Trophoblast cell (in vitro differentiated cells and primary cell): ENCODE measurements at places on chromosomes 12 and 14.

- DNase-seq = peak; percentile 33
Observed at GRCh38 chr12:64680235-64680634, 69.9 kb downstream of the RASSF3 start.

DNA sequence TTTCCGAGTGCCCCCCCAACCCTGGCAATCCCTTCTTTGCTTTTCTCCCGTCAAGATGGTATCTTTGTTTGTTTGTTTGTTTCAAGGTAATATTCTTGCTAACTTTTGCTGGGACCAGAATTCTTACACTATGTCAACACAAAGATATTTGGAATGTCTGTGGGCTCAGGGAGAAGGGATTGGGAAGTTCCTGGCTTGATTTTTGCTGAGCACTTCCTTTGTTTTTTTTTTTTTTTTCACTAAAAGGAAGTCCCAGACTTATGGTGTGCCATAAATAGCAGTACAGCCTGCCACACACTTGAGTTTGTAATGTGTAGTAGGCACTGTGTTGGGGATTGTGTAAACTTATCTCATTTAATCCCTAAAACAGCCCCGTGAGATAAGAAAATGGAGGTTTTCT, 11.2 kb upstream of the RNU6-7 start:
- peak; percentile 35 for DNase-seq

- no peak for DNase-seq
Observed at GRCh38 chr12:107241411-107241810, 148.1 kb upstream of the CRY1 start.

DNA sequence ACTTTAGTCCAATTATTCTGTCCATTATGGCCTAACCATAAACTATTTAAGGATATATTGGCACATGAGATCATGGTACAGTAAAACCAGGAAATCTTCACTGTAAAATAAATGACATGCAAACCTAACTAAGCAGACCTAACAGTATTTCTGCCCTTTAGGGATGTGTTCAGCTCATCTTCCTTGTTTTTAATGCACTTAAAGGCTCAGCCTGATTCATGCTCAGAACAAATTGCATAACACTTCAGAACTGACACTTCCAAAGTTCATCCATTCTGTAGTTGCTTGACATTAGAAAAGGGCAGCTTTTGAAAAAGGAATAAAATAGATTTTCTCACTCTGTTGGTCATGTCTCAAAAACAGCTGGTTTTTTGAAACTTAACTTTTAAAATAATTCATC, 708.5 kb downstream of the C12orf50 start:
- no peak for DNase-seq

DNA sequence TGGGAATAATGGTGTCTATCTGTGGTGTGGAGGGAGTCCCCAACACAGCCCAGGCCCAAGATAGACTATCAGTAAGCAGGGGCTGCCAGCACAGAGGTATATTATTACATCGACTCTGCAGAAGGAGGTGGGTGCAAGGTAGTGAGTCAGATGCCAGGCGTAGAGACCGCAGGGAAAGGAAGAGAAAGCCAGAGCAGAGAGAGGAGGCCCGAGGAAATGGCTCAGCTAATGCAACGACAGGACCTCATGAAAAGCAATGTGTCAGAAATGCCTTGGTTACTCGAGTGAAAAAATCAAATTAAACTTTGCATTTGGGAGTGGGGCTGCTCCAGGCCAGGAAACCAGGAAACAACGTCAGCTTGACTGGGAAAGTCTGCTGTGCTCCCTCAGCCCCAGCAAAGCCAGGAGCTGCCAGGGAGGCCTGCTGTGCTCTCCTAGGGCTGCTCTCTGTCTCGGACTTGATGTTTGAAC, 173.2 kb downstream of the SUDS3 start:
- no peak for DNase-seq

DNA sequence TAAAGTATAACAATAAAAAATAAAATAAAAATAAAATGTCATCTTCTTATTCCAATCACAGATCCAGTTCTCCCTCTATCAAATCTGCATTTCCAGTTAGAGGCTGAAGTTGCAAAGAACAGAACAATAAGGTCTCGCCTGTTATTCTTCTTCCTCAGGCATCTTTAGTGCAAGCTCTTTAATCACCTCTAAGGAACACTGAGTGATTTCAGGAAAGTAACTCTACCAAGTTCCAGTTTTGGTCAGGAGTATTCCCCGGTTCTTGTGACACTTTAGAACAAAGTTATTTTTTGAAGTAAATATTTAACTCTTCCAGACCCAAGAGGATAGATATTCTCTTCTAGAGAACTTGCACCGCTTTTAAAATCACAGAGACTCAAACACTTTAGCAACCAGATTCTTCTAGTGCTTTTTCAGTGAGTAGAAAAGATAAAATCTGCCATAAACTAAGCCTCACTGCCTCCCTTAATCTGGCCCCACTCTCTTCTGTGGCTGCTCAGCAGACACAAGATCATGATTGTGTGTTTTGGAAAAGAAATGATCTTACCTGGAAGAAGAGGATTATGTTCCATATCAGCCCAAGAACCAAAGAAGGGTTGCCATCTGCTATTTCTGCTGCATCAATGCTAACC, 57.9 kb upstream of the DICER1 start:
- peak; percentile 55 for DNase-seq

DNA sequence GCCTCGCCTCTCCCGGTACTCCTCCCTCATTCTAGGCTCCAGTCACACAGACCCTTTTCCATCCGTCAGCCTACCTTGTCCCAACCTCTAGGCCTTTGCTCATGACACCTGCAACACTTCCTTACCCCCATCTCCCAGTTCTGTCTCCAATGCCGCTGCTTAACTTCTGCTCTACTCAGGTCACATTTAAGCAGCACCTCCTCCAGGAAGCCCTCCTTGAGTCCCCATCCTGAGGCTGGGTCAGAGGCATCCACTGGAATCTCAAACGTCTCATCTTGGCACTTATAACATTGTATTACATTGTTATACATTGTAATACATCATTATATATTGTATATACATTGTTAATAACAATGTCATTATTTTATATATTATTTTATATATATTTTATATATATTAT, 32.8 kb downstream of the RASAL1 start:
- DNase-seq = no peak

DNA sequence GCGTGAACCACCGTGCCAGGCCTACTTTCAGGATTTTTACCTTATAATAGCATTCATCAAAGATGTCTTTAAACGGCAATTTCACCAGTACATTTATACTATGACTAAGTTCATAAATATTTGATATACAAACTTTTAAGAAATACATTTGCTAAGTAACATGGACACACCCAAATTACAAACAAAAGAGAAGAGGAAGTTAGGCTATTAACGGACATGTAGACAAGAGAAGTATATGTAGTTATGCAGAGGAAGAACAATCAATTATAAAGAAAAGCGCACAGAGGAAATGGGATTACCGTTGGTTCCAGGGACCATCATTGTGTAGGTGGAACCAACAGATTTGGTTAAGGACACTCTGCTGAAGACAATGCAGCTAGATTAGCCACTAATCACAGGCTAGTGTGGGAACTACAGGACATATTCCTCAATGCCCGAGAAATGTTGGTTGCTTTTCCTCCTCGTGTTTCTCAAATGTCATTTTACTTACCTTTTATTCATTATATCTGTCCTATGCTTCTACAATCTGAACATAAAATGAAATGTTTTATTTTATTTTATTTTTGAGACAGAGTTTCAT, 24.0 kb upstream of the PKP2 start:
- no peak for DNase-seq

DNA sequence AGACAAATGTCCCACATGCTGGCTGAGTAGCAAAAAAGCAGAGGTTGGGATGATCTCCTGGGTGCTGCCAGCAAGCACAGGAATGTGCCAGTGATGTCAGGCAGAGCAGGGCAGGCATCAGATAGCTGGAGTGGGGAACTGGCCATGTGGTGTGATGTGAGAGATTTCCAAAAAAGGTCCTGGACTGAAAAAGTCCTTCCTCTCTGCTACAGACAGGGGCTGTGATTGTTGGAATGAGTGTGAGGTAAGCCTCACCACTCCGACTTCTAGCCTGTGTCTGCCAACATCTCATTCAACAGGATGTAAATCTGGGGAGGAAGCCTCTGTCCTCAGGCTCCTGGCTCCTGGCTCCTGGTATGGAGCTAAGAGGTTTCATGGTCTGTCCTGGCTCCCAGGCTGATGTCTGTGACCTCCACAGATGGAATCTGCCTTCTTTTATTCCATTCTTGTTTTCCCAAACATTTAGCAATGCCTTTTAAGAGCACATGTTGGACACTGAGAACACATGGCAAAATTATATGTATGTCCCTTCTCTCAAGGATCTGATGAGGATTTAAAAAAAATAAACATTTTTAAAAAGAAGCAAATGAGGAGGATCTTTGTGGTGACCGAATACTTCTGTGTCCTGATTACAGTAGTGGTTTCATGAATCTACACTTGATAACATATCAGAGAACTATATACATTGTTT, 50.1 kb upstream of the STK38L start:
- no peak for DNase-seq

GRCh38 chr12:123483602-123484248, 25.8 kb downstream of the SNRNP35 start:
- no peak for DNase-seq

- no peak for DNase-seq
Observed at GRCh38 chr14:84891404-84891803, 638.5 kb upstream of the FLRT2 start.

- no peak for DNase-seq
Observed at GRCh38 chr12:105765053-105766014, 373.4 kb downstream of the NUAK1 start.

DNA sequence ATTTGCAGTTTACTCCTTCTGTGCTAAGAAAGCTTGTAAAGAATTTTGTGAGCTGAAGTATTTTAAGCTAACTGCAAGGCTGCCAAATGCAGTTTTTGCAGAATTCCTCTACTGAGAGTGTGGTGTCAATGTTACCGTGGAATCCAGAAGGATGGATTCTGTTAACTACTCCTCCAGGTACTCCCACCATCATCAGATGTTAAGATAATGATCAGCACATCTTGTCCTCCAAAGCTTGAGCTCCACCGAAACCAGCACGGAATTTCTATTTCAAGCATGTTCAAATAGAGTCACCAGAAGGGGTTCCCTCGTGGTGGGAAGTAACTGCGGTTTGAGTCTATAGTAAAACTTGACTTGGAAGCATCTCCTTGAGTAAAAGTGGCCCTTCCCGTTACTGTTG, 64.3 kb upstream of the CDKN3 start:
- no peak for DNase-seq

- peak; percentile 30 for DNase-seq
Observed at GRCh38 chr12:67757651-67758050, 109.1 kb downstream of the DYRK2 start.
